ENCODE measurements at places on chromosomes 5 and 9.

GRCh38 chr5:57715296-57715695 lies 232.7 kb upstream of the ACTBL2 start:
- DNase-seq: no peak

DNA sequence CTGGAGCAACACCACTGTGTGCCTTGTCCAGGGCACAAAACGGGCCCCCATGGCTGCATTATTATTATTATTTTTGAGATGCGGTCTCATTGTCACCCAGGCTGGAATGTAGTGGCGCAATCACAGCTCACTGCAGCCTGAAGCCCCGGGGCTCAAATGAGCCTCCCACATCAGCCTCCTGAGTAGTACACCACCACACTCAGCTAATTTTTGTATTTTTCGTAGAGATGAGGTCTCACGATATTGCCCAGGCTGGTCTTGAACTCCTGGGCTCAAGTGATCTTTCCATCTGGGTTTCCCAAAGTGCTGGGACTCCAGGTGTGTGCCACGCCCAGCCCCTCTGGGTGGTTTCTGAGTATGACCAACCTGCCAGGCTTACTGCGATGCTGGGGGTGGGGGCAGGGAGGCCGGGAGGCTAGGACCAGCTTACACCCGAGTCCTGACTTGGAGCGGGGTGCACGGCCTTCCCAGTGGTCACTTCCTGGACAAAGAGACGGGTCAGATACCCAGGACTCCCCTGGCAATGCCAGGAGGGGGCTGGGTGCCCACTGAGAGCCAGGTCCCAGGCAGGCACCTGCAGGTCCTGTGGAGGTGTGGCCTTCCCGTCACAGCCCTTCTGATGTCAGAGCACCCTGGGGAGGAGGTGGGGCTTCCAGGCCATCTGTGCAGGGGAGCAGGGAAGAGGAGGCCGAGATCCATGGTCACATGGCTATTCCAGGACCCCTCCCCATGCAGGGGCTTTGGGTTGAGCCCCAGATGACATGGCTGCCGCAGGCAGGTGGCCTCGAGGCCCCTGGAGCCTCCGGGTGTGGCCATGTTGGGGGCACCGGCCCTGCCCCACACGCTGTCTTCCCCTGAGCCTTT lies 8.3 kb upstream of the NRARP start:
- no peak for DNase-seq

DNA sequence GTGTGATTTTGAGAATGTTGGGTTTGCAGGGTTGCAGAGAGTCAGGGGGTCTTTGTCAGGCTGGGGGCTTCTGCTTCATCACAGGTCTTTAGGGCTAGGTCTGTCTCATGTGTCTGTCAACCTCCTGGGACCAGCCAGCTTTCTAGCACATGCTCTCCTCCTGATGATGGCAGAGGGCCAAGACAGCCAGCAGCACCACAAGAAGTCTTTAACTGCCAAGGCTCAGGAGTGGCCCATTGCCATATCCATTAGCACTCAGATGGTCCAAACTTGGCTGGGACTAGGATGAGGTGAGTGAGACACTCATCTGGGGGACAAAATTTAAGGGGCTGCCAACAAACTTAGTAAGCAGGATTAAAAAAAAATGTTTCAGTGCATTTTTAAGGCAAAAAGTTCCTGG lies 384.2 kb upstream of the CDH10 start:
- DNase-seq: no peak

DNA sequence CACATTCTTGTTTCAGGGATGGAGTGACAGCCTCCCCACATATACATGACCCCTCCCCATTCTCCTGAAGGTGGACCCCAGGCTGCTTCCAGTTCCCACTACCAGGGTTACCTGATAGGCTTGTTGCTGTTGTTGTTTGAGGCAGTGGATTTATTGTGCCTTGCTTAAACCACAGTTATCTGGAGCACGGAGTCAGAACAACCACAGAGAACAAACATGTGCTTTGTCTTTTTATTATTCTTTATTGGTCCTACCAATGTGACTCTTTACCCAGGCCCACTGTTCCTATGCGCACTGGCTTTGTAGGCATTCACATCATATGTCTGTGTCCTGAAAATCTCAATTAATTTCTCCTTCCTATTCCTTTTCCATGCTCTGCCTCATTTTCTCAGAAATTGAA lies 41.2 kb upstream of the IPPK start:
- no peak for DNase-seq

GRCh38 chr9:114386886-114387679 lies 699 bp downstream of the AKNA start:
- no peak for DNase-seq
